Astrocyte of the spinal cord (primary cell): ENCODE measurements at places on chromosomes 3 and 15.

DNA sequence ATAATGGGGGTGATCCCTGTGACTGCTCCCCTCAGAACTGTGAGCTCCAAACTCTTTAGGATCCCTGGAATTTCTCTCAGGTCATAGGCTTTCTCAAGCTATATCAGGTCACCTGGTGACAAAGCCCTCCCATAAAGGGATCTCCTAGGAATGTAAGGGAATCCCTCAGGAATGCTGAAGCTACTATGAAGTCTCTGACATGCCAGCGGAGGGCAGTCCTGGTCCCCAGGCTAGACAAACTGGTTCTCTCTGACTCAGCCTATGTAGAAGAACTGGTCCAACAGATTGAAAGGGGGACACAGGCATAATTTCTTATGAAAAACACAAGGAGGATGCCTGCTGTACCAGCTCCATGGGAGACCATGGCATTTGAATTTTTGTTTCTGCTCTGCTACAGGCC, 6.7 kb downstream of the LPCAT4 start:
- DNase-seq = no peak

- DNase-seq = no peak
These were observed 92.6 kb downstream of the AAGAB start for GRCh38 chr15:67161881-67162280.

DNA sequence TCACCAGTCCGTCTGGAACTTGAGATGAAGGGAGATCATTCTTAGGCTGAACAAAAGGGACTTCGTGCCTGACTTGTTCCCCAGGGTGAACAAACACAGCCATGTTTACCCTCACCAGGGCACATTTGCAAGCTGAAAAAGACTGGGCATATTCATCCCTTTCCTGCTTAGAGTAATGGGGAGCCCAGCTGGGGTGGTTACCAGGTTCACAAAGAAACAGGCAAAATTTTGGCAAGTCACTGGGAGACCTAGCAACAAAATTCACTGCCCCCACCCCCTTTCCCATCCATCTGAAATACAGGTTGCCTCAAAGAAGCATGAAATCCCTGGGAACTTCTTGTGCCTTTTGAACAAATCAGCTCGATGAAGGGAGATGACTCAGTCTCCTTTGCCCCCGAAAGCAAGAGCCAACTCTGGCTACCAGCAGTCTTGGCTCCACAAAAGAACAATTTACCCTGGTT, 775.0 kb downstream of the SQOR start:
- no peak for DNase-seq

DNA sequence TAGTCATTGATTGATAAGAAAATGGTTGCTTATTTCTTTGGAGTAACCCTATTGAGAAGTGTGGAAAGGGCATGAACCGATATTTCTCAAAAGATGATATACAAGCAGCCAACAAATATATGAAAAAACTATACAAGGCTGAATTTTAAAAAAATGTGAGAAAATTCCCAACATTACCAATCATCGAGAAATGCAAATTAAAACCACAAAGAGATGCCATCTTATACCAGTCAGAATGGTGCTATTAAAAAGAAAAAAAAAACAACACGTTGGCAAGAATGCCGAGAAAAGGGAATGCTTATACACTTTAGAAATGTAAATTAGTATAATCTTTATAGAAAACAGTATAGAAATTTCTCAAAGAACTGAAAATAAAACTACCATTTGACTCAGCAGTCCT, 77.7 kb upstream of the ROBO1 start:
- peak; percentile 18 for DNase-seq

DNA sequence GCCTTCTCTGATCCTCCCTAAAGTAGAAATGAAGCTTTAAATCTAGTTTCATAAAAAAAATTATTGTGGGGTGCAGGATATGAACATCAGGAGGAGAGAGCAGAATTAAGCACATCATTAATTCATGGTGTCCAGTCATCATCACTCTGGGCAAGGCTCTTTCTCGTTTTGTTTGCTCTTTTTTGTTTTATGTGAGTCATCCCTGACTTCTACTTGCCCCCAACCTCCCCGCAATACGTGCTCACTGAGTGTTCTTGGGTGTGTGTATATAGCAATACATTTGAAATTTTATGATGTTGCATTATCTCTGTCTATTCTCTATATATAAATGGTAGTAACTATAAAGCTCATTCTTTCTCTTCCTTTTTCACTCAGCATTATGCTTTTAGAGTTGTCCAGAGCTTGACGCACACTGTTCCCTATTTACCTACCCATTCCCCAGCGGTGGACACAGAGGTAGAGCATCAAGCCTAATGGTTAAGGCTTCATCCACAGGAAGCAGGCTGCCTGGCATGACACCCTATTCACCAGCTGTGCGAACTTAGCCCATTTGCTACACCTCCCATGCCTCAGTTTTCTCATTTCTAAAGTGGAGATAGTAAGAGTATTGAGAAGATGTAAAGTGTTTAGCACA, 72.3 kb downstream of the CD200R1L start:
- peak; percentile 78 for DNase-seq

DNA sequence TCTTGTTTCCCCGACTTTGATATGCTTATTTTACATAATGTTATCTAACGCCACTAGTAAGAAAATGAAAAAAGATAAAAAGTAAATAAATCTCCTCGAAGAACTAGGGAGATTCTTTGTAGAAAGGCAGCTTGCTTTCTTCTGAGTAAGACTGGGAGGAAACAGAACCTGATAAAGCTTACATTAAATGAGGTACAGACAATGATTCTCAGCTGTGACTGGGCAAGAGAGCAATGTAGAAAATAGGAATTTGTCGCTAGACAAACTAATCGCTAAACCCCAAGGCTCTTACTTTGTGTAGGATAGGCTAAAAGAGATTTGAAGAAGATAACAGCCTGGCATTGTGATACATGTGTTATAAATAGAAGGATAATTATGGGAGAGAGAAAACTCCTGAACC, 919.0 kb upstream of the ALCAM start:
- no peak for DNase-seq

- no peak for DNase-seq
These were observed 60.6 kb downstream of the TMEM39A start for GRCh38 chr3:119402791-119403190.
